Mucosa of descending colon (tissue), 3 donors: ENCODE measurements at places on chromosomes 7 and 10.

DNA sequence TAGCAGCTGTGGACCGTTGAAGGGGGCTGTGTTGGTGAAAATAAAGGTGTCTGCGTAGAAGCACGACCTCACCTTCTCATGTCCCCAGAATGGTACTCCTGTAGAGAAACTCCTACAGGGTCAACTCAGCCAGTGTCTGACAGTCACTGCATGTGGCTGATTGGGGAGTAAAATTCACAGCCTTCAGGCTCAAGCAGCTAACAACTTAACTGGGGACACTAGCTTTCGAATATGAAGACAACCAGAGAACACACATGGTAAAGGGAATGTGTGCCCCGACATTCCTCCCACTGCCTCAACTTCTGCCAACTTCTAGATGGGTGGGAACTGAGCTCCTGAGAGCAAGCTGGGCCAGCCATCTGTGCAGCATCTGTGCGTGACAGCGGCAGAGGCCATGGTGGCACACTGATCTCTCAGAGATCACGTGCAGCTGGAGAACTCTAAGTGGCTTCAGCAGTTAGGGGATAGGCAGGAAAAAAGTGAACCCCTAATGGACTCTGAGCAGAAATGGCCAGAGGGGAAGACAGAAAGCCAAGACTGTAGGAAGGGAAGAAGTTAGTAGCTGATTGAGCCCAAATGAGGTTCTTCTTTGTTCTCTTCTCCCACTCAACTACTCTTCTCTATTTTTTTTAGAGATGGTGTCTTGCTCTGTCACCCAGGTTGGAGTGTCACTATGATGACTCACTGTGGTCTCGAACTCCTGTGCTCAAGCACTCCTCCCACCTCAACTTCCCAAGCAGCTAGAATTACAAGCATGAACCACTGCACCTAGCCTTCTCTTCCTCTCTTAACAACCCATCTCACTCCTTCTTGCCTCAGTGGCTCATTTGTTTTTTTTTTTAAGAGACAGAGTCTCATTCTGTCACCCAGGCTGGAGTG is 280.8 kb downstream of the ZEB1 start:
- no peak for DNase-seq

DNA sequence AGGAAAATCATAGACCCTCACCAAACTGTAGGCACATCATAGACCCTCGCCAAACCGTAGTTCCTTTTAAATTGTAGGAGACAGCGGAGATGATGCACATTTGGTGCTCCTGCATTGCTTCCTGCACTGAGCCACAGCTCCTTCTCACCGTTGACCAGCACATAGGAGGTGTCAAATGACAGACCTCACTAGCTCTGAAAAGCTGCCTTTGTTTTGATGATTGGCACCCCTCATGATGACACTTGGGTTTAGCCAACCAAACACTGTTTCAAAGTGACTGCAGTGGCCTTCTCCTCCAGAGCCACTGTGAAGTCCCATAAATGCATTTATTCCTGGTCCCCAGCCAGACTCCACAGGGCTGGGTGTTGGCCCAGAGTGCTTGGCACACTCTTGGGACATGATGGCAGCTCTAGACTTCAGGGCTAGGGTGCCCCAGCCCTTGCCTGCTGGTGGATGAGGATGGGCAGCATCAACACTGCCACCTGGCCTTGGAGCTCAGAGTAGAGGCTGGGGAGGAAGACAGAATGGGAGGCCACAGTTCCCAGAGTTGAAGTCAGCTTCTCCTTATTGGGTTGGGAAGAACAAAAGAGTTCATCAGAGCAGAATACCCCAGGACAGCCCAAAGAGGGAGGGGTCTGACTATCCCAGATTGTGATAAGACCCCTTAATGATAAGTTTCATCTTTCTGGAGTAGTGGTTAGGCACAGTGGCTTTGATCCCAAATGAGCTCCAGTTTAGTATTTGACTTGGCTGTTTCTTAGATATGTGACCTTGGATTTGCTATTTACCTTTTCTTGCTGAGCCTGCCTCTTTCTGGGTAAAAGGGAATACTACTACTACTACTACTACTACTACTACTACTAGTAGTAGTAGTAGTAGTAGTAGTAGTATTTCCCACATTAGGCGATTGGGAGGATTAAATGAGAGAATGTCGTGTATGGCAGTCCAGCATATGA is 75.3 kb downstream of the MTPN start:
- DNase-seq: no peak

GRCh38 chr10:86599729-86600128 is 54.6 kb upstream of the OPN4 start:
- peak; percentile 75 for DNase-seq

GRCh38 chr10:92627845-92628480 is 35.0 kb downstream of the KIF11 start:
- no peak for DNase-seq

DNA sequence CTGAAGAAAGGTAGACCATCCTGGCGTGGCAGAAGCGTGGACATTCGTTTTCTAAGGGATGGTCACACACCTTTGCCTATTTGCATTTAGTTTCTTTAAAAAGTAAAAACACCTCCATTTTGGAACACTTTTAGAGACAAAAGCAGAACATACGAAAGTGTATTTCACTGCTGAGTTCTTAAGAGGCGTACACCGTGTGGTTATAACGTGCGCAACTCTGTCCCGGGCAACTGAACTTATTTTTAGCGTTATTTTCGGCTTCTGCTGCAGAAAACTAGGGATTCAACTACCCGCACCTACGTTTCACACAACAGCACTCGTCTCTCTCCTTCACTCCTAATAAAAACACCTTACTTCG is 557 bp upstream of the LSM8 start:
- no peak for DNase-seq

DNA sequence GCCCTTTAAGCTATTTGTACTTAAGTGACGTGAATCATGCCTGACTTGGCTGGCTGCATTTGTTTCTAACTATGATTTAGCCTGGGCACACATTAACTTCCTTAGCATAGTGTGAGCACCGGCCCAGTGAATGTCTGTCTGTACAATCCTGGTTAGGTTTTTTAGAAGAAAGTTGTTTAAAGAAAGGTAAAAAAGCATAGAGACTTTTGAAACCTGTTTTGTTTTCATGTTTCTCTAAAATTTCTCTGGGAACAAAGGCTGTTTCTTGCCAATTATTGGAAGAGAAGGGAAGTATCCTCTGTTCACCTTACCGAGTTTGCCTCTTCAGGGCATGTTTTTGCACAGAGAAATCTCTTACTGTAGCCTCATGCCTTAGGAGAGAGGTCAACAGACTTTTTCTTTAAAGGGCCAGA is 42.9 kb upstream of the MET start:
- no peak for DNase-seq

DNA sequence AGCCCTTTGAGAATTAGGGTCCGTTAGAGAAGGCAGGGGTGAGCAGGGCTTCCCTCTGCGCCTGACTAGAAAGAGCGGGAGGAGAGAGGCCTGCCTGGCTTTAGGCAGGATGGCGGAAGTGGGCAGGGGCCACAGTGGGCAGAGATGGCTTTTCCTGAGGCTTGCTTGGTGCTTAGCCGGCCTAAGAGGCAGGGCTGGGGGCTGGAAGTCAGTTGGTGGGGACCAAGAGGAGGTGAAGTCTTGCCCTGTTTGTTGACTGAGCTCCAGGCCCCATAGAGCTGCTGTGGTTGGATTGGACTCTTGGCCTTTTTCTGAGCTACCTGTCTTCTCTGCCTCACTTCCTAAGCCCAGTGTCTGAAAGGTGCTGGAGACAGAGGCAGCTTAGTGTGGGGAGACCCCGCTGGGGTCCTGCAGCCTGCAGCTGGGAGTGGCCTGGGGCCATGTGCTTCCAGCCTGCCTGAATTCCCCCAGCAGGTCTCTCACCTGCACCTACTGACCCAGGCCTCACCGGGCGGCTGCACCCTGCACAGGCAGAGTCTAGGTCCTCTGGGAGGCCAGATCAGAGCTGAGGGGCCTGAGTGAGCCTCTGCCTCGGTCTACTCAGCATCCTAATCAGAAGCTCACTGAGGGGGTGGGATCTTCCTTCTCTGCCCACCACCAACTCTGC is 4.8 kb downstream of the FAM241B start:
- DNase-seq: no peak

GRCh38 chr10:57696641-57697040 is 571.1 kb downstream of the IPMK start:
- no peak for DNase-seq

DNA sequence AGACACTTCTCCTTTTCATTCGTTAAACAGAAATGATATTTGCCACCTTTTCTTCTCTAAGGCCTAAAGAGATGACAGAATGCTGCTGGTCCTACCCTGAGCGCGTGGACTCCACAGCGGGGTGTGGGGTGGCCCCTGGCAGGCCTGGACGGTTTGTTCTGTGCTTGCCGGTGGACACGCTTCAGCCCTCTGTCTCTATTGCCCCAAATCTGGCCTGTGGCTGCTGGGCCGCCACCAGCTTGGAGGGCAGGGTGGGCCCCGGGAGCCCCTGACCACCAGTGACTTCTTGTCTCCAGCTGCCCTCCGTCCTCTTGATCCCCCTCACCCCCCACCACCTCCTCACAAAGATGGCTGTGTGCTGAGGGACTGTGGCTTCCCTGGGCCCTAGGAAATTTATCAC is 5.7 kb downstream of the CHST3 start:
- no peak for DNase-seq

- no peak for DNase-seq
Observed at GRCh38 chr7:77553123-77553522, 16.0 kb downstream of the PTPN12 start.

DNA sequence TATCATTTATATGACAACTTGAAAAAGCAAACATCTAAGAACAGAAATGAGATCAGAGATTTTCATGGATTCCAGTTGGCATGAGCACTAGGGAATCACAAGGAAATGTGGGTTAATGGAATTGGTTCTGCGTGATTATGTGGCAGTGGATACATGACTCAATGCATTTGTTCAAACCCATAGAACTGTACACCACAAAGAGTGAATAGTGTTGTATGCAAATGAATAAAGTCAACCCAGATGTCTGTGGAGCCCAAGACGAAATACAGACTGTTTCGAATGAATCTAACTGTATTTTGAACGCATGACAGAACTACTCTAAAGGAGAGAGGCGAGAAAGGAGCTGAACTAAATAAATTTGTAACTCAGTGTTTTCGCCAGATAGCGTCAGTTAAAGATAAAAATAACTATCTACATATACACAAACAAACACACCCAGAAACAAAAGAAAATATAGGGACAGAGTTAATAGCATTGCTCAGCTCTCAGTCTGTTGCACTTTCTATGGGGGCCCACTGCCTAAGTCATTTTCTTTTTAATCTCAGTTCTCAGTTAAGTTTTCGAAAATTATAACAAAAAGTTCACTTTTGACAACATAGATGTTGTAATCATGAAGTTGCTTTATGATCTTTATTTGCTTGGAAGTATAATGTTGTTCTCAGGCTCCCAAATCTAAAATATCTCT is 636.7 kb upstream of the SEMA3D start:
- no peak for DNase-seq

- DNase-seq: peak; percentile 70
Observed at GRCh38 chr10:114304571-114305421, 65.7 kb downstream of the VWA2 start.

DNA sequence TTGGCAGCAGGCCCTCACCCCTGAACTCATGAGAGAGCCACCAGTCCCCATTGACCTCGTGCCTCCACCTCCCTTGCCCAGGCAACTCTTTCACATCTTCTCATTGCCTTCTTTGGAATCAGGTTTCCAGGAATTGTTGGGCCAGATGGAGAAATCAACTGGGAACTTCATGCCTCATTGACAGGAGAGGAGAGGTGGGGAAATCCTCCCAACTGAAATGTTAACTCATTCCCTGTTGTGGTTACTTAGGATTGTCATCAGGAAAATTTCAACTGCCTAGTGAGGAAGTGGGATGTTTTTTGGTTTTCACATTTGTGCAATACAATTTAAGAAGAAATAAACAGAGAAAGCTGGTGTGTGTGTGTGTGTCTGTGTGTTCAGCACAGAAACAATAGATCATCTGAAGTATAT is 106.6 kb upstream of the INHBA start:
- no peak for DNase-seq

GRCh38 chr7:36129048-36129534 is 24.0 kb upstream of the EEPD1 start:
- peak; percentile 59 for DNase-seq

- DNase-seq: peak; percentile 25
Observed at GRCh38 chr10:132414402-132415016, 17.5 kb downstream of the PWWP2B start.

DNA sequence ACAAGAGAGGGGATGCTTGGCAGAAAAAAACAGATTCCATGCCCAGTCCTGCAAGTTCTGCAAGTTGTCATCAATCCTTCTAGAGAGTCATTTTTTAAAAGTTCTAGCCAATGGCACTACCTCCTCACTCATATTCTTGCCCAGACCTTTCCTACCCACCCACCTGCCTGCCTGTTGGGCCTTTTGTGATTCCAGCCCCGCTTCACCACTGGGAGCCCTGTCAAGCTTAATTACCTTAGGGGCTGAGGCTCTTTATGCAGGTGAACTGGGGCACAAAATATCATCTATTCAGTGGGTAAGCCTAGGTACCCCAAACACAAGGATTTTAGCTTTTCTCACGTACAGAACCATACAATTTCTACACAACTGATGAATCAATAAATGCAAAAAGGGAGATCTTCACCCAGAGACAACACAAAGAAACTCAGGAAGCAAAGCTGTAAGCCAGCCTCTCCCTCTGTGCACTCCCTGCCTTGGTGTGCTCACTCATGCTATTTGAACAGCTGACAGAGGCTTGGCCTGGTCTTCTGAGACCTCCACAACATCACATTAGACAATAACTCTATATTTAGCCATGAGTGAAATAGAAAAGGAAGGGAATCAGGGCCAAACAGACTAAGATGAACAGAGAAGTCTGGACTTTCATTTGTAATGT is 222.6 kb downstream of the HTR7 start:
- no peak for DNase-seq

DNA sequence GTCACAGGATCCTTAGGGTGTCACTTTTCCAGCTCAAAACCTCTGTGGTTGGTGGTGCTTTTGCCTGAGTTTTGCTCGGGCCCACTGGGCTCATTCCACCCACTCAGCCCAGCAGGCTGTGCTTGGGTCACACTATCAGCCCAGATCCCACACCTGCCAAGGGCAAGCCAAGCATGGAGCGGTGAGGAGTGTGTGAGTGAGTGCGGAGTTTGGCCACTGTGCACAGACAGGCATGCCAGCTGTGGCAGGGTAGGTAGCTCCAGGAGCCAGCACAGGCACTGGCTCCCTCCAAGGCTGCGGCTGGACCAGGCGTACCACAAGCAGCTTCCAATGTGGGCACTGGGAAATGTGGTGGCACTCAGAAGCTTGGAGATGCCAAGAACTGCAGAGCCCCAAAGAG is 43.9 kb upstream of the TECTB start:
- no peak for DNase-seq

DNA sequence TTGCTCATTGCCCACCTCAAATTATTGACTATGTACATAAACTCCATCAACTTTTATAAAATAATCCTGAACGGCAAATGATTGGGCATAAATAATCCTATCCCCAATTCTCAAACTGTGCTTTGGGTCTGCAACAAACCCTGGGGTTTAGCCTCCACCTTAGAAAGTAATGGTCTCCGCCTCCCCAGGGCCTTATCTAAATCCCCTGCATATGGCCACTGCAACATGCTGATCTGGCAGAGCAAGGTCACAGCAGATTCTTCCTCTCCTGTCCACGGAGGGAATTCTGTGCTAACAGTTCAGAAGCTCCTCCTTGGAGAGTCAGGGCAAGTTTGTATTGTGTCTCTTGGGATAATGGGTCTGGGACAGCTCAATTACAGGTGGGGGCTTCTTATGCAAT is 18.4 kb downstream of the FXYD4 start:
- DNase-seq: no peak
